Adipocyte (in vitro differentiated cells): ENCODE measurements at places on chromosomes 16 and 17.

DNA sequence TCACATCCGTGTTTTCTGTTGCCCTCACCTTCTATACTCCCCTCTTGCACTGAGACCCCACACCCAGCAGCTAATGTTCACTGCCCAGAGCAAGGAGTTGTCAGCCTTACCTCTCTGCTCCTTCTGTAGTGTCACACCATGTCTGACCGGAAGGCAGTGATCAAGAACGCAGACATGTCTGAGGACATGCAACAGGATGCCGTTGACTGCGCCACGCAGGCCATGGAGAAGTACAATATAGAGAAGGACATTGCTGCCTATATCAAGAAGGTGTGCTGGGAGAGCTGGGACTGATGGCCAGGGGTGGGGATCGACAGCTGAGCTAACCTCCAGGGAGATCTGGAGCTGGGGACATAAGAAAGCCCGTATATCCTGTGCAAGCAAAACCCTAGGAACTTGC, 3.7 kb downstream of the DYNLL2 start:
- DNase-seq, result no peak

DNA sequence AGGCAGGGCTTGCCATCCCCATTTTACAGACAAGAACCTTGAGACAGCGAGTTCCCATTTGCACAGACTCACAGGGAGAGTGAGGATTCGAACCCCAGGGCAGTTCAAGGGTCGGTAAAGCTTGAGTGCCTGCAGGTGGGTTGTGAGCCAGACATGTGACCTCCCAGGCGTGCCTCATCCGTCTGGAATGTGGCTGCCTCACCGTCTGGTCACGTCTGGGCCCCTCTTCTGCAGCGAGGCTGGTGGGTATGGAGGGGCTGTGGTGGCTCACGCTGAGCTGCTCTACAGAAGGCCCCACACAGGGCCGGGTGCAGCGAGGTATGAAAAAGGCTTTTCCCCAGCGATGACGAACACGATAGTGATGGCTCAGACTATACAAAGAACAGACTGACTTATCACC, 35.8 kb upstream of the LHX1 start:
- peak; percentile 1 for DNase-seq

DNA sequence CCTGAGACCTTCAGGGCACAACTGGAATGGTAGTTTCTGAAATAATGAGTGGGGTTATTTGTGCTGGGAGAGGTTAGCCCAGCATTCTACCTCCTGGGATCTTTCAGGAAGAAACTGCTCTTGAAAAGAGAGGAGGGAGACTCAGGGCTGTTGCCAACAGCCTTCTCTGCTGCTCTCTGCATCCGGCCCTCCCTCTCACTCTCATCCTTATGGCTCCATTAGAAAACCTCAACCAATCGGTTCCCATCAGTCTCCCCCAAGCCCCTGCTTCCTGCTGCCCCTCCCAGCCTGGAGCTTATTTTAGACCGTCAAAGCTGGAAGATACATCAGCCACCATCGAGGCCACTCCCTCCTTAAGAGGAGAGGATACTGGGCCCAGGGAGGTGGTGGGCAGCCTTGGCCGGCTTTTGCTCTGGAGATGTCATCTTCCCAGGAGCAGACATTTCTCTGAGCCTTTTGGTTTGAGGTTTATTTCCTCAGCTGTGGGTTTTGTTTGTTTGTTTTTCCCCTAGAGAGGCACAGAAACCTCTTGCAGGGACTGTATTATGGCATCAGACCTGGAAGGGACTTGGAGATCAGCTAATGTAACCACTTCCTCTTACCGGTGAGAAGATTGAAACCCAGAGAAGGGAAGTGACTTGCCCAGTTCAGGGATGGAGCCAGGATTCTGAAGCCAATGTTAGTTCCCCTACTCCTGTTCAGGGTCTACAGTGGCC, 2.7 kb downstream of the MPRIP start:
- DNase-seq, result peak; percentile 68

GRCh38 chr16:78100112-78100467, 636 bp downstream of the WWOX start:
- DNase-seq, result no peak

DNA sequence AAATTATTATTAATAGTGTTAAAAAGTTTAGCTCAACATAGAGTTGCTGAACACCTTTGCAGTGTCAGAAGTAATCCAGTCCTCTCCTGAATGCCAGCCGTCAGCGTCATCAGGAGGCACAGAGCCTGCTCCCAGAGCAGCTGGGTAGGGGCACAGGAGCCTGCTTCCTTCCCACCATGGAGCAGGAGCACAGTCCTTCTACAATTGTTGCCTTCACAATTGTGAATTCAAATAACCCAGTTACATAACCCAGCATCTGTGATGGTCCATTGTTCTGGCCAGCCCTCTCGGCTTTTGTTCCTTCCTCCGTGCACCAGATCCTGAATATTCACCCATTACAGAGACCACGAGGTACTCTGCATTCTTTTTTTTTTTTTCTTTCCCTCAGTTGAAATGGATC, 393.9 kb upstream of the MAF start:
- DNase-seq, result no peak

DNA sequence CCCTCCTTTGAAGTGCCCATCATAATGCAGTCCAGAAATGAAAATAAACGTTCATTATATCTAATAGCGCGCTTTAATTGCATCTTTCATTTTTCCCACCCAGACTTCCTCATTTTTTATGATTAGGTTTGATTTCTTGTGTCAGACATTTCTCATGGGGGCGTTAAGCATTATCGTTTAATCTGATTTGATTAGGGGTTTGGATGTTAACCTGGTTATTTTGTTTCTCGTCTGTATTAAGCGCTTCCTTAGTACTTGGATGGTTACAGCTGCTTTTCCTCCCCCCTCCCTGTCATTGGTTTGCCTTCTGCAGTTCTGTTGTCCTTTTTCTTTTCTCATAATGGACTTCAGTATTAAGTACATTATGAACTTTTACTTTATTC, 540 bp downstream of the MFSD11 start:
- peak; percentile 41 for DNase-seq

DNA sequence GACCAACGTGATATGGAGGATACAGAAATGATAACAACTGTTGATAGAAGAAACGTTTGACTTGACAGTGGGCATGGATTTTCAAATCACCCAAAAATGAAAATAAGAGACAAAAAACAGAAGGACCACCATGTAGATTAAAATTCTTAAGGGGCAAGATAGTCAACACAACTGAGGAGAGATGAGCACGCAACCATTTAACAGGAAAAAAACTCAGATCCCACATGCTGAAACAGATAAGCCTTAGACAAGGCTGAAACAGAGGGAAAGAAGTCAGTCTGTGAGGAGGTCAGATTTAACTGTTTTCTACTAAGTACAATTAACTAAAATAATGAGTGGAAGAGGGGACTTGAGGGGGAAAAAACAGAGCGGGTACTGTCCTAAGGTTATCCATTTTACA, 21.2 kb downstream of the RNF43 start:
- DNase-seq, result no peak

- no peak for DNase-seq
These were observed 23.1 kb upstream of the OSGIN1 start for GRCh38 chr16:83929811-83930555.

GRCh38 chr17:34736611-34737010, 157.2 kb downstream of the TMEM132E start:
- DNase-seq, result no peak

DNA sequence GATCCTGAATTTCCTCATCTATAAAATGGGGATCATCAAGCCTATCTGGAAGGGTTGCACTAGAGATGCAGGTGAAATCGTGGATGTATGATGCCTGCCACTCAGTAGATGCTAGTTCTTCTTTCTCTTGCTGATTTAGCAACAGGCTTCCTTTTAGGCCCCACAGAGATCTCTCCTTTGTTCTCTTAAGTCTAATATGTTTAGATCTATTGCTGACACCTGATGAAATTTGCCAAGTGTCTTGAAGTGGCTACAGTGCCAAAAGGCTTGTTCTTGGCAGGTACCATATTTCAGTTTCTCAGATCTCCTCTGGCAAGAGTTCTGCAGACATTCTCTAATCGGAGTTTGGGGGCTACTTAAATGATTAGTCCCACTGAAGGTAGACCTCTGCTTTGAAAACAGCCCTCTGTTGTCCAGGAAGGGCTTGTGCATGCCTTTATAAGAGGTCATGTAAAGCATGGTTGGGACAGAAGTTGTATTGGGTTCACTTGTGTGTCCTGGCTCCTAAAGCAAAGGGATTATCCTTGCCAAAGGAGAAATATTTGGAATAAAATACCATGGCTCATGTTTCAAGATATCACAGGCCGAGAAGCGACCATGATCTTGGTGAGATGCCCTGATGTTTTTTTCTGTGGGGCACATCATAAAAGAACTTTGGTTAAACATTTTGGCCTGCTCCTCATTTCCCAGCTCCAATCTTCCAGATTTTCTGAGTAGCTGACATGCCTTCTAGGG, 234.0 kb downstream of the MSI2 start:
- DNase-seq, result no peak

DNA sequence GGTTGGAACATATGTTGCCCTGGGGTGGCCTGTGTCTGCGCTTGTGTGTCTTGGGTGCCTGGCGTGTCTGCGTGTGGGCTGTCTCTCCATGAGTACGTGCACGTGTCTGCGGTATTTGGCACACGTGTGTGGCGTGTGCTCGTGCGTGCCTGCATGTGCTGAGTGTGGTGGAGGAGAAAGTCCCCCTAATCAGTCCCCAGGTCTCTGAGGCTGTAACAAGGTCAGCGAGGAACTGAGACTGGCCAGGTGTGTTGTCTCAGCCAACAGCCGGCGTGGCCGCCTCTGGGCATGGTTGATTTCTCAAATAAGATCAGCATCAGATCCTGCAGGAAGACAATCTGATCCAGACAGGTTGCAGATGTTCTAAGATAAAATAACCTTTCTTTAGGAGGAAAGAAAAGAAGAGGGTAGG, 3.5 kb upstream of the CPNE7 start:
- no peak for DNase-seq

GRCh38 chr16:578870-579405, 9.2 kb downstream of the PIGQ start:
- peak; percentile 69 for DNase-seq

DNA sequence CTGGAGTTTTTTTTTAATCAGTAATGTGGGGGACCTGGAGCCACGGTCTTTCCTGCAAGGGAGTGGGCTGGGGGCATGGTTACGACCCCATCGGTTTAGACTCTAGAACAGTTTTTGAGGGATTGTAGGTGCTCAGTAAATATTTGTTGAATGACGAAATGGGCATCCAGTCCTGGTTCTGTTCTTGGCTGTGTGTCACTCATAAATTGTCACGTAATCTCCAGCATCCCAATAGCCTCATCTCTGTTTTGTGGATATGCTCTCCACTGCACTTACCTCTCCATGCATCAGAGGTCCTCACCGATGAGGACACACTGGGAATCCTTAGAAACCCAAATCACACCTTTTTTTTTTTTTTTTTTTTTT, 497 bp upstream of the SLC38A7 start:
- DNase-seq, result no peak

DNA sequence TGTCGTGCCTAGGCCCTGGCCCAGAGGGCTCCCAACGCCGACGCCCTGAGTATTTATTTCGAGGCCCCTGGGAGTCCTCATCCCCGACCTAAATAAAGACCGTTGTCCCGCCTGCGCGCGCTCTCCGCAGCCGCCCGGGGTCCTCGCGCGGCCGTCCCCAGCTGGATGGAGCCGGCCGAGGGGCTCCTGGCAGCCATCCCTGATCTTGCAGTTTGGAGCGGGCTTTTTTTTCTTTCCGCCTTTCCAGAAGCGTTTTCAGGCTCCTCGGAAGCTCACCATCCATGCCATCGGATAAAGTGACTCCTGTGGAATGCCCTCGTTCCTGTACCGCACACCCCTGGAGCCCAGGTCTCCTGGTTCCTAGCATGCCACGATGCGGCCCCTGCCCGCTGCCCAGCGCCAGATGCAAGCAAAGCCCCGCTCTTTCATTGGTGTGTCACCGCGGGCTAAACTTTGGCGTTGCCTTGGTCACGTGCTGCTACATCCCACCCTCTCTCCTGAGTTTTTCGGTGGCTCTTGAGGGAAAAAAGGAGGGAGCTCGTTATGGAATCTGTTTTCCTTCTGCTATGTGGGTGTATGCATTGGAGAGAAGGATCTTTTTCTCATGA, 716 bp downstream of the TMEM94 start:
- DNase-seq, result peak; percentile 71

GRCh38 chr17:77601054-77601979, 357.2 kb upstream of the TNRC6C start:
- no peak for DNase-seq

GRCh38 chr16:57797526-57798266, 4.6 kb downstream of the KIFC3 start:
- no peak for DNase-seq

- DNase-seq, result no peak
These were observed 24.7 kb upstream of the PSMD7 start for GRCh38 chr16:74271872-74272271.

DNA sequence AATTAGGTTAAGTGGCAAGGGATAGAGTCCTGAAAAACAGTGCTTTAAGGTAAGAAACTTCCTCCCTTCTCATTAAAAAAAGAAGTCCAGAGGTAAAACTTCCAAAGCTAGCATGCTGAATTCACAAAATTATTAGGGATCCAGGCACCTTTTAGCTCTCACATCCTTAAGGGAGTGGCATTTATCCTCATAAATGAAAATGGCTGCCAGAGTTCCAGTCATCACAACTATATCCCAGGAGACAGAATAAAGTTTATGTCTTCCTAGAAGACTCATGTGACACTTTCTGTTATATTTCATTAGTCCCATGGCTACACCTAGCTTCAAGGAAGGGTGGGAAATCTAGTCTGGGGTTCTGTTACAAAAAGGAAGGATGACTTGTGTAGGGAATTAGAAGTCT, 23.3 kb upstream of the ADORA2B start:
- no peak for DNase-seq

DNA sequence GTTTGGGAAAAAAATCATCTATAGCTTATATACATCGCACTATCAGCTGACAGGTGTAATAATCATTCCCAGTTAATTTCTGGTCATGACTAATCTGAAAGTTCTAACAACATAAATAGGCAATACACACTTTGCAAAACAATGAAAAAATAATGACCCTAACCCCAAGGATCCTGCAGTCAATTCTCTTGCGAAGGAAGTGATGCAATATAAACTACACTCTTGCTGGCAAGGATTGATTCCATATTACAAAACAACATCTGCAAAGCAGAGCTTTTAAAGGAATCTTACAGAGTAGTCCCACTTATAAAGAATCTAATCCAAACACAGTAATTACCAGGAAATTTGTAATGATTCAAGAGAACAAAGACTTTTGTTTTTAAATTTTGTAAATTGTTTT, 73.4 kb downstream of the MYO1D start:
- DNase-seq, result peak; percentile 1

DNA sequence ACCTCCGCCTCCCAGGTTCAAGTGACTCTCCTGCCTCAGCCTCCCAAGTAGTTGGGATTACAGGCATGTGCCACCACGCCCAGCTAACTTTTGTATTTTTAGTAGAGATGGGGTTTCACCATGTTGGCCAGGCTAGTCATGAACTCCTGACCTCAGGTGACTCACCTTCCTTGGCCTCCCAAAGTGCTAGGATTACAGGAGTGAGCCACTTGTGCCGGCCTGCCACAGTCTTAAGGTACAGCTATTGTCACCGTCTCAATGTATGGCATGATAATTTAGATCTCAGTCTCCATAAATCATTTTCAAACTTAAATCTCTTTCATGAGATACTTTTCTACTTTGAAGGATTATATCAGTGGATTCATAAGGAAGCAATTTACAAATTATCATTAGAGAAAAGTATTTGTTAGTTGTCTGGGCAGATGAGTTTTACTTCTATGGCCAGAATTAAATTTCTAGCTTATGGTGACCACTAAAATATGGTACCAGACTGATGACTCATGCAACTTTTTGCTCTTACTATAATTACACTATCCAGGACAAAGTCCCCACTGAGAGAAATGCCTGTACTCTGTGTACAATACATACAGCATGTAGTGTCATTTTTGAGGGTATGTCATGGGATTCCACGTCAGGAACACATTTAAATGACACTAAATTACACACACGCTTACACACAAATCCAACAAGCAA, 1230.3 kb upstream of the GOT2 start:
- DNase-seq, result no peak

GRCh38 chr16:70746708-70747424, 54.1 kb downstream of the VAC14 start:
- peak; percentile 89 for DNase-seq
